ENCODE measurements at places on chromosomes 5 and 9.

GRCh38 chr5:145324101-145324500, 511.0 kb downstream of the PRELID2 start:
- DNase-seq = no peak

GRCh38 chr9:84293001-84293798, 47.4 kb downstream of the SLC28A3 start:
- no peak for DNase-seq

DNA sequence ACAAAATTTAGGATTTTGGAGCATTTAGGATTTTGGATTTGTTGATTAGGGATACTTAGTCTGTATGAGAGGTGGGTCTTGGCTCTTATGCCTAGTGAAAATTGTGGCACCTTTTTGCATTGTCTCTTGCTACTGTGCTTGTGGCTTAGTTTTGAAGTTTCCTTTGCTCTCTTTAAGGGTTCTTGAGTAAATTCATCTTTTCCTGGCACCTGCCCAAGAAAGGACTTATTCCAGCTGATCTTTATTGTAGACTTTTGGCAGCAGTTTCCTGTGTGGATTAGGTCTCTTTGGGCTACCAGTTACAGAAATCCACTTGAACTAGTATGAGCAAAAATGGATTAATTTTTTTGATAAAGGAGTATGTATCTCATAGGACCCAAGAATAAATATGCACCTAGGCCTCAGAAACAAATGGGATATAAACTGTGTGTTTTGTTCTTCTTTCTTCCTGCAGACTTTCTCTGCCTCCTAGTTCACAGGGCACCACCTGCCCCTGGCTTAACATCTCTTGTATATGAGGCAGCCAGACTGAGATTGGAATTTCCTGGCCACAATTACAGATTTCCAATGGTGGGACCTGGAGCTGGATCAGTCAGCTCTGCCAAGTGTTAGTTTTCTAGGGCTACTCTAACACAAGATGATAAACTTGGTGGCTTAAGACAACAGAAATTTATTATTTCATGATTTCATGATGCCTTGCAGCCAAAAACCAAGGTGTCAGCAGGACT, 44.6 kb downstream of the FOCAD start:
- DNase-seq = no peak

DNA sequence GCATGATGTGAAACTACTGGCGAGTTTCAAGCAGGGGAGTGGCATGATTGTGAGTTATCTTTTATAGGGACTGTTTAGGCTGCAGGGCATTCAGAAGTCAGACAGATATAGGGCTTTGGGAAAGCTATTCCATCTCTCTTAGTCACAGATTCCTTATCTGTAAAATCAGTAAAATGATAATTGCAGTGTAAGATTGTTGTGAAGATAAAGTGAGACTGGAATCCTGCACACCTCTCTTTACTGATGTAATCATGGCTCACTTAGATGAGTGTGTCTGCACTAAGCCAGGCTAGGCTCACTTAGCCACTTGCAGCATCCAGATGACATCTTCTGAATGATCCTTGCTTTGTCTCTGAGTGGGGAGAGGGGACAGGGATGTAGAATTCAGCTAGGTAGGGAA, 81.8 kb upstream of the MAMDC2 start:
- no peak for DNase-seq

DNA sequence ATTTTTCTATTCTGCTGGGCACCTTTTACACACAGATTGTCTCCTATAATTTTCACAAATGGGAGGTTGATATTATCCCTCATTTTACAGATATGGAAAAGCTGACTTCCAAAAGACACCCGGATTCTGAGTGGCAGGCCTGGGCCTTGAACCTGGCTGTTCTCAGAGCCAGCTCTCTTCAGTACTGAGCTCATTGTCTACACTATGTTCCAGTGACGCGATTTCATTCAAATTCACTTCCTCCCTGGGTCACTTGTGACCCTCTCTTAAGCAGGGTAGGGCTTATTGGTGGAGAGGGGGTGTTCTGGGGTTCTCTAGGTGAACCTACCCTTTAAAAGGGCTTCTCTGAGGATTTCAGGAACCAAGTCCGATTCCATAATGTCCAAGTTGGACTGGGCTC, 70.2 kb downstream of the ANKRD33B start:
- DNase-seq = no peak

- DNase-seq = no peak
Measured at GRCh38 chr5:19615071-19615470, 372.9 kb downstream of the CDH18 start.

- no peak for DNase-seq
Measured at GRCh38 chr5:142688281-142688989, 2.5 kb upstream of the FGF1 start.

DNA sequence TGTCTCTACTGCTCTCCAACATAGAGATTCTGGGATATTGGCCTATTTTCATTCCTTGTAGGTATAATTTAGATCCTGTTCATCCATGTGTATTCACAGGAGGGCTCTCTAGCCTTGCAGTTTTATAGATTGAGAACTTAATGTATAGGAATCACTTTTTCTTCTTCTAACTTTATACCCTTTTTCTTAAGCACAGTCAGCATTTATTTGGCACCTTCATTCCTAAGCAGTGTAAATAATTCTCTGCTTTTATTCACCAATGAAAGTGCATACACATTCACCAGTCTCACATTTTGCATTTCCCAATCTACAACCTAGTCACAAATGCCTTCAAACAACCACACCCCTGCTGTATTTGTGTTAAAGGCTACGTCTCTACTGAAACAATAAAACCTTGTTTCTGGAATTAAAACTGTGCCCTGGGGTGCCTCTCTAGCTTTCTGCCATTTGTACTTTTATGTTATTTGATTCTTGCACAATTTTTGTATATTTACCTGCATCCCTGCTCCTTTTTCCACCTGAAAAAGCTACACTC, 49.3 kb downstream of the NREP start:
- DNase-seq = no peak

DNA sequence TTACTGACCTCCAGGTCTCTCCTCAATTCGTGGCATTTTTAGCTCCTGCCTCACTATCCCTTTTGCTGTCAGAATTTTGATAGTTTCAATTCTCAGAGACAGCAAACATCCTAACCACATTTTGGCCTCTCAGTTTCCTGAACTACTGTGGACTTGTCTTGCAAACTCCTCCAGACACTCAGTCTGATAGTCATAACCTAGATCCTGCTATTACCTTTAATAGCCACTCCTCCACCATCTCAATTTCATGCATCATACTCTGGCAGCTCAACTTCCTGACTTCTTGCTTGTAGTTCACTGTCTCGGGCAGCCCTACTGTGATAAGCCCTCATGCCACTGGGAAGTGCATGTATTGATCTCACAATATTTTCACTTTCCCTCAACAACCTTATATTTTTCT, 481.8 kb upstream of the CDH18 start:
- no peak for DNase-seq

DNA sequence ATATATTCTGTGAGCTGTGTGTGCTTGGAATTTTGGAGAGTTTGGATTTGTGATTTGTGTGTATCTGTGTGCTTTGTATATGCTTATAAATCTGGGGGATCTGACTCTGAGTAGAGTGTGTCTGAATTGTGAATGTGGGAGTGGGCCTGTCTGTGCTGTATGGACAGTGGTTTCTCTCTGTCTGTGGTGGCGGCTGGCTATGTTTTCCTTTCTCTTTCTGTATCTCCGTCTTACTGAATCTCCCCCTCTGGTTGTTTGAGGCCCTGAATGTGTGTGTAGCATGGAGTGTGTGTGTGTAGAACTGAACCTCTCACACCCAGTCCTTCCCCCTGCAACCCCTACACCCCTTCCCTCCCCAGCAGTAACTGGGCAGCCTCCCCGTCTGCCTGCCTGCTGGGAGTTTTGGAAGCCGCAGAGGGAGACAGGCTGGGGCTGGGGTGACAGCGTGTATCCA, 4.7 kb downstream of the CXXC5 start:
- no peak for DNase-seq

GRCh38 chr5:56700711-56701110, 114.6 kb upstream of the MAP3K1 start:
- no peak for DNase-seq

DNA sequence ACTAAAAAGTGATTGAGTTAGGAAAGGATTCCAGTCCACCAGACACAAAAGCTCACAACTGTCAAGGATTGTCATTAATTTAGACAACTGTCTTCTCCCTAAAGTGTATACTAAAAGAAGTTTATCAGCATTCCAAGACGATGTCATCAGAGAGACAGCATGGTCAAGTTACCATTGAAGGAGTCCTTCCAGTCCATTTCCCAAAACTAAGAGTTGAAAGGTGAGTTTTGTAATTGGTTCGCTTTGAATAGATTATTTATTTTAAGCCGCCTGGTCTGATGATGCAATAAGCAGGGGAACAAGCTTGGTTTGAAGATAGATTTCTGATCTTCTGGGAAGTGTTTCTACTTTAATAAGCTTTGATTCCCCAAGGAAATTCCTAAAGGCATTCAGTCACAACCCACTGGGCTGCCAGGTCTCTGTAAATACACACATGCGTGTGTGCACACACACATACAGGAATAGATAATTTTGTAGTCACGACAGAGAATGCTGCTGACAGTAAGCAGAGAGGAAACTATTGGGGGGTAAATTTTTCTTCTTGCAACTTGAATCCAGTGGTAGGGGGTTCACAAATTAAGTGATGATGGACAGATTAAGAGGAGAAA, 234.8 kb downstream of the PIK3R1 start:
- DNase-seq = no peak

GRCh38 chr5:53815471-53815870, 255.0 kb downstream of the NDUFS4 start:
- DNase-seq = no peak

GRCh38 chr5:21774281-21774680, 1078.9 kb downstream of the CDH12 start:
- no peak for DNase-seq

- no peak for DNase-seq
Measured at GRCh38 chr5:52725065-52725746, 62.5 kb upstream of the ITGA1 start.

DNA sequence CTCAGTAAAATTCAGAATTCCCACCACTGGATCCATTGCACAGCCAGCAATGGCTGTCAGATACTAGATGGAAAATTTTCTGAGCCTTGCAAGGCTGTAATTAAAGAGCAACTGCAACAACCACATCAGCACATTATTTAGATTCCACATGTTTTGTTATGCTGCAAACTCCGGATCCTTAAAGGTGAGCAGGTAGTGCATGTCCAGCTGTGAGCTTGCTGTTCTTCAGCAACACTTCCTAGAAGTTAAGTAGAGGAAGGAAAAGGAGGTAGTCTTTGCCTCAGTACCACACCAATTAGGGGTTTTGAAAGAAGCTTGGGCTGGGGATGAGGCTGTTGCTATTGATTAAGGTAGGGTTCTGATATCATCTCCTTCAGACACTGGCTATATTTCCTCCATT, 144.3 kb downstream of the AUH start:
- DNase-seq = no peak

GRCh38 chr5:83475935-83476814, 4.6 kb downstream of the VCAN start:
- DNase-seq = no peak

DNA sequence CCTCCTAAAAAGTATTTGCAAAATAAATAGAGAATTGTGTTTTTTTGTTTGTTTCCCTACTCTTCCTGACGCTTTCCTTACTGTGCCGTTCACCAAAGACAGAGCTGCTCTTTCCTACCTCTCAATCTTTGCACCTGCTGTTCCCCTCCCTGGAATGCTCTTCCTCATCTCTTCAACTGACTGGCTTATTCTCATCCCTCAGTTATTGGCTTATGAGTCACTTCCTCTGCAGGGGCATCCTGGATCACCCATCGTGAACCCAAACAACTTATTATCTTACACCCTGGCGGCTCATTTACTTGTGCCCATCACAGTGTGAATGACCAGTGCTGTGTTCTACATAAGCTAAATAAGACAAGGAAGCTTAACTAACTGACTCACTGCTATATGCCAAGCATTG, 36.1 kb upstream of the CCNG1 start:
- no peak for DNase-seq

DNA sequence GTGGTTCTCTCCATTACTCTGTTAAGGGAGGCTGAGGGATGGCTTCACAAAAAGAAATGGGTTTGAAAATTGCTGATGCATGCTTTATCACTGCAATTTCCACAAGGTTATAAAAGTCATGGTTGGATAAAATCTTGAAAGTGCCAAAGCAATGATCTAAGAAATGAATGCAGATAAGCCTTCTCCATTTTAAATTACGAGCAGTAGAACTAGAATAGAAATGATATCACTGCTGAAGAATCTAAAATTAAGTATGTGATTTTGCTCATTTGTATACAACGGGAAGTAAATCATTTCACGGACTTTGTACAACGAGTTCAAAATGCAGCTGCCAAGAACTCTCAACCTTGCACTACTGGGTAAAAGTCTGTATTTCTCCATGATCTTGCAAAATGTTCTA, 299.0 kb downstream of the PRELID2 start:
- DNase-seq = no peak

- no peak for DNase-seq
Measured at GRCh38 chr9:103431809-103432208, 436.7 kb downstream of the CYLC2 start.

- DNase-seq = no peak
Measured at GRCh38 chr5:80283360-80283759, 27.5 kb upstream of the SERINC5 start.

DNA sequence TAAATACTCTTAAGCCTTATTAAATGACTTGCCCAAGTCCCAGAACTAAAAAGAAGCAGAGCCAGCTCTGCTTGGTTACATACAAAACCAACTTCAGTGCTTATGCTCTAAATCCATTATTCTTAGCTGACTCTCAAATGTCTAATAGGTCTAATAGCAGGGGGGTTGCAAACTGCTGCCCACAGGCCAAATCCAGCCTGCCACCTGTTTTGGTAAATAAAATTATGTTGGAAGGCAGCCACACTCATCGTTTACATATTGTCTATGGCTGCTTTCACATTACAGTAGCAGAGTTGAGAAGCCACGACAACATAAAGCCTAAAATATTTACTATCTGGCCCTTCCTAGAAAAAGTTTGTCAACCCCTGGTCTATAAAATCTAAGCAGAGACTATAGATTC, 69.0 kb downstream of the KLHL3 start:
- no peak for DNase-seq

DNA sequence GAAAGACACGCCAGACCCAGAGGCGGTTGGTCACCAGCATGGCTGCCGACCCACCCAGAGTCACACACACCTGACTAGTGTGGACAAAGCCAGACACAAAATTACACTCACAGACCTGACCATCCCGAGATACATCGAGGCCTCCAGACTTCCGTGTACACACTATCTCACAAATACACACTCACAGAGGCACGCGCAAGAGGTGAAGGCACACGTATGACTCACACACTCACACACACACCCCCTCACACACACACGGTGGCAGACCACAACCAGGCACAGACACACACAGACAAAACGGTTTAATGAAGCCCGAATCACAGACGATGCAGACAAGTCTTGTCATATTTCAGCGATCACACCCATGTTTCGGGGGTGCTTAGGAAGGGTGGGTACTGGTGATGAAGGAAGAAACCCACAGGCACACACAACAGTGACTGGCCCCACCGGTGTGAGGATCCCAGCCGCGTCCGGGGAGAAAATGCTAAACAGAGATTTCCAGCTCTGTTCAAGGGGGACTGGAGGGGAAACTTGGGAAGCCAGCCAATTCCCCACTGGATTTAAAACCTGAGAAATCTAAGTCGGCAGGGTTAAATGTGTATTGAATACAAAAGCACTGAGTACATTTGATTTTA, 51.3 kb downstream of the CRB2 start:
- no peak for DNase-seq
